ENCODE measurements at places on chromosomes 5 and 9. TPM values are rescaled to one million over a fixed set of nuclear protein-coding genes. Genes with fewer than 3 reads are reported as not detected.

The FCN2 gene
- total RNA-seq, result not detected

The RCL1 gene
- 23.0 TPM for total RNA-seq

- peaks cover under 1% of the 10 kb centered on the region for H3K27me3 ChIP-seq
- H3K36me3 ChIP-seq, result no peaks in the 10 kb centered on the region
- H3K27ac ChIP-seq, result no peak overlapping the region
- H3K4me3 ChIP-seq, result no peak overlapping the region
- H3K4me1 ChIP-seq, result peaks cover 2% of the 10 kb centered on the region
These were observed 6.1 kb downstream of the CYSTM1 start for GRCh38 chr5:140181002-140181483.

The PITX1 gene
- total RNA-seq, result not detected

DNA sequence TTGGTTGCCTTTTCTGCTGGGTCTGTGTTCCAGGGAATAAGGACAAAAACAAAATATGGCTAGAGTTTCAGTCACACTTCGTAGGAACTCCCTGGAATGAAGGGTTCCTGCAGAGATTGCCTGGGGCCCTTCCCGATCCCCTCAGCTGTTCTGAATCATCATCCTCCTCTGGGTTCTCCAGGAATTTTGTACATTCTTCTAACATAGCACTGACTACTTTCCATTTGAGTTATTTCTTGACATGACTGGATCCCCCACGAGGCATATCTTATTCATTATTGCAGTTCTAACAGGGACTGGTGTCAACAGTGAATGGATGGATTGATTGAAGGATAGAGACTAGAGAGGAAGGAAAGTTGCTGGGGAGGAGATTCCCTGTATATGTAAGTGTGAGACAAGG is 49.2 kb upstream of the TNC start:
- no peaks in the 10 kb centered on the region for H3K27me3 ChIP-seq
- H3K4me3 ChIP-seq, result no peak overlapping the region
- H3K4me1 ChIP-seq, result no peaks in the 10 kb centered on the region
- DNase-seq, result no peak
- H3K36me3 ChIP-seq, result no peaks in the 10 kb centered on the region

All from natural killer cell (primary cell).